ENCODE measurements at places on chromosomes 6 and 20. TPM values are rescaled to one million over a fixed set of nuclear protein-coding genes. Genes with fewer than 3 reads are reported as not detected.

ZC3H12D gene
- 0.07 TPM for total RNA-seq

CYP21A2 gene
- total RNA-seq: 0.22 TPM

ID4 gene
- 8.3 TPM for total RNA-seq

HLA-DPA1 gene
- total RNA-seq: 6.2 TPM

TNNC2 gene
- 5.7 TPM for total RNA-seq

CST5 gene
- not detected for total RNA-seq

UST gene
- total RNA-seq: 31.9 TPM

FKBP1C gene
- 0.74 TPM for total RNA-seq

TRIM15 gene
- total RNA-seq: 0.48 TPM

HLA-DQB1 gene
- total RNA-seq: 1.2 TPM

SRMS gene
- 0.29 TPM for total RNA-seq

PNLDC1 gene
- 0.44 TPM for total RNA-seq

CTSZ gene
- total RNA-seq: 32.8 TPM
